Esophagus muscularis mucosa (tissue), 4 donors: ENCODE measurements at places on chromosomes 1 and 21. TPM values are rescaled to one million over a fixed set of nuclear protein-coding genes. Genes with fewer than 3 reads are reported as not detected.

The CAMK2N1 gene
- total RNA-seq = 25.2 TPM

The NRIP1 gene
- 33.3 TPM for total RNA-seq

GRCh38 chr1:96095849-96096612 is 625.6 kb upstream of the PTBP2 start:
- no peaks in the 10 kb centered on the region for H3K4me1 ChIP-seq
- H3K27me3 ChIP-seq = no peaks in the 10 kb centered on the region
- no peak overlapping the region for H3K4me3 ChIP-seq
- H3K27ac ChIP-seq = no peak overlapping the region

- H3K36me3 ChIP-seq = no peaks in the 10 kb centered on the region
- DNase-seq = no peak
- no peak overlapping the region for H3K27ac ChIP-seq
These were observed 41.4 kb upstream of the CCDC190 start for GRCh38 chr1:162902416-162902815.

- no peaks in the 10 kb centered on the region for H3K36me3 ChIP-seq
- H3K4me3 ChIP-seq = no peak overlapping the region
- H3K27me3 ChIP-seq = peaks cover 10% of the 10 kb centered on the region
- DNase-seq = no peak
These were observed 11.4 kb upstream of the ERI3 start for GRCh38 chr1:44366371-44366975.

The EFNA1 gene
- total RNA-seq = 23.7 TPM
